Adrenal gland (tissue), 19 donors: ENCODE measurements at places on chromosomes 4 and X.

DNA sequence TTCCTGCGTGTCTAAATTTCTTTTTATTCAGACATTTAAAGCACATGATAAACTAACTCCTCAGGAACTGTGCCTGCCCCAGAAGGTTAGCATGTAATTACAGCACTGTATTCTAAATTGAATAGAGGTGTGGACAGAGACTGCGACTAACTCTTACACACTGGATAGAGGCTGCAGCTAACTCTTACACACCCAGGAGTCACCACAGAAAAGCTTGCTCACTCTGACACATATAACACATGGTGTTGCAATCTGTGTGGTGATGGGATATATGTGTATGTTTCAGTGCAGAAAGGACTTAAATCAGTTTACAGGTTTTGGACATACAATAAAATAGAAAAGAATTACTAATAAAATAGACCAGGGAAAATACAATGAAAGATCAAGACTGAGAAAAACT is 41.5 kb downstream of the SMAD1 start:
- no peak for DNase-seq

DNA sequence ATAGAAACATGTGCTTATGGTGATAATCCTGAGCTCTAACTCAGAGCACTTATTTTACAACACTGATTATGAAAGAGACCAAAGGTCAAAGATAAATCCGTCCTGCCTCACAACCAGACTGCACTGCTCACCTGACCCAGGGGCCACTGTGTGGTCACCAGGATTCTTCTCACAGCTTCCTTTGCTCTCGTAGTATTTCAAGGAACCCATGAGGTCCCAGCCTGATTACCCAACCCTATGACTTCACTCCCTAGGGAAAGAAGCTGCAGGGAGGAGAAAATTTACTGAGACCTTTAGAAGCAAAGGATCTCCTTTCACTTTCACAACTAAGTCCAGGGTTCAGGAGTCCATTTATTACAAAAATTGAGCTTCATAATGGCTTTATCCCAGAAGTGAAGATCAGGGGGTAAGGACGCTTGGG is 9.6 kb downstream of the SLC25A5 start:
- DNase-seq = peak; percentile 46

DNA sequence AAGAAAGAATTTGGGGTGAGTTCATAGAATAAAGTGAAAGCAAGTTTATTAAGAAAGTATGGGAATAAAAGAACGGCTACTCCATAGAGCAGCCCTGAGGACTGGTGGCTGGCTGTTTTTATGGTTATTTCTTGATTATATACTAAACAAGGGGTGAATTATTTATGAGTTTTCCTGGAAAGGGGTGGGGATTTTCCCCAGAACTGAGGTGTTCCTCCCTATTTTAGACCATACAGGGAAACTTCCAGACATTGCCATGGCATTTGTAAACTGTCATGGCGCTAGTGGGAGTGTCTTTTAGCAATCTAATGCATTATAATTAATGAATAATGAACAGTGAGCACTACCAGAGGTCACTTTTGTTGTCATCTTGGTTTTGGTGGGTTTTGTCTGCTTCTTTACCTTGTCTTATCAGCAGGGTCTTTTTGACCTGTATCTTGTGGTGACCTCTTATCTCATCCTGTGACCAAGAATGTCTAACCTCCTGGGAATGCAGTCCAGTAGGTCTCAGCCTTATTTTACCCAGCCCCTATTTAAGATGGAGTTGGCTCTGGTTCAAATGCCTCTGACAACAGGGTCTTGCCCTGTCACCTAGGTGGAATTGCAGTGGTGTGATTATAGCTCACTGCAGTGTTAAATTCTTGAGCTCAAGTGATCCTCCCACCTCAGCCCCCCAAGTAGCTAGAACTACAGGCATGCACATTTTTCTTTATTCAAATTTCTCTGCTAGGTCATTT is 27.1 kb downstream of the RAPGEF2 start:
- DNase-seq = no peak

DNA sequence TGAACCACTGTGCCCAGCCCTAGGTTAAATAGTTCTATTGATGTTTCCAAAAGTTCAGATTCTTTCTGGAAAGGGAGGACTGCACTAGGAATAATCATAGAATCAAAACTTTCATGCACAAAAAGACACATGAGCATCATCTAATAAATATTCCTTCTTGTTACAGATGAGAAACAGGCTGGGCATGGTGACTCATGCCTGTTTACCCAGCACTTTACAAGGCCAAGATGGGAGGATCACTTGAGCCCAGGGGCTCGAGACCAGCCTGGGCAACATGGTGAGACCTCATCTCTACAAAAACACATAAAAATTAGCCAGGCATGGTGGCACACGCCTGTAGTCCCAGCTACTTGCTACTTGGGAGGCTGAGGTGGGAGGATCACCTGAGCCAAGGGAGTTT is 27.7 kb downstream of the LARP7 start:
- no peak for DNase-seq

- DNase-seq = no peak
Measured at GRCh38 chr4:100070868-100071267, 119.4 kb downstream of the DDIT4L start.

DNA sequence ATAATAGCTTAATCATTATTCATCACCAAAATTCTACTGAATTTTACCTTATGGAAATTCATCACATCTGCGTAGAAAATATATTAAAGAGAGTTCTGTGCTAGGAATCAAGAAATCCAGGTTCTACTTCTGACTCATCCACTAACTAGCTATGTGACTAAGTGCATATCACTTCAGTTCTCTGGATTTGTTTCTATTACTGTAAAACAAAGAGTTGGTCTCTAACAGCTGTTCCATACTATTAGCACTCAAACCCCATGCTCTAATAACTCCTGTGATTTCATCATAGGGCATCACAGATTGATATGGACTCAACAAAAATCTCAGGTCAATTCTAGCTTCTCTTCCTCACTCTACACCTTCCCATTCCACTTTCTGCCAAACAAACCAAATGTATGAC is 572.0 kb downstream of the INPP4B start:
- DNase-seq = no peak

GRCh38 chr4:15244354-15244753 is 183.5 kb upstream of the C1QTNF7 start:
- no peak for DNase-seq

DNA sequence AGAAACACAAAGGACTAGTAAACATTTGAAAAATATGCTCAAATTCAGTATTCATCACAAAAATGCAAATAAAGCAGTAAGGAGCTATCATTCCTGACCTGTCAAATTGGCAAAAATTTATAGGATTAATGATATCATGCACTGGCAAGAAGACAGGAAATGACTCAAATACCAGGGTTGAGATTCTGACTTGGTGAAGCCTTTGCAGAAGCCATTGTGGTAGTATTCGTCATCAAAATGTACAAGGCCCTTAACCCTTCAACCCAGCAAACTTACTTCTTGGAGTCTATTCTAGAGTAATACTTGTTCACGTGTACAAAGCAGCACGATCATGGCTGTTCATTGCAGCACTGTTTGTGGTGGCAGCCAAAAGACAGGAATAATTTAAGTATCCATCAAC is 132.4 kb downstream of the ENOX2 start:
- DNase-seq = no peak

DNA sequence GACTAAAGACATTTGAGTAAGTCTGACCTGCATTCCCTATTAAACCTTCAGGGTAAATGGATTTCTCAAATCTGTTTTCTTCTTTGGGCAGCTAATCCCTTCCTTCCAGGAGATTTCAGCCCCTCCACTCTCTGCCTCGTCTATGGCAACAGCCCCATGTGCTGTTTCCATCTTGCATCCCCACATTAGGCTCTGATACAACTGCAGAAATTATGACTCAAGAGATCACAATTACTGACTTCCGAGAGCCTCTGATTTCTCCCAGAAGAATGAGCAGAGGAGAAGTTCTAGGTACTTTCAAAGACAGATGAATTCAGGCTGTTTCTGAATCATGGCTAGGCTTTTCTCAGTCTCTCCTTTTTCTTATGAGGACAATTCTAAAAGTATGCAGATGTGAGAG is 38.7 kb downstream of the RAI2 start:
- no peak for DNase-seq

DNA sequence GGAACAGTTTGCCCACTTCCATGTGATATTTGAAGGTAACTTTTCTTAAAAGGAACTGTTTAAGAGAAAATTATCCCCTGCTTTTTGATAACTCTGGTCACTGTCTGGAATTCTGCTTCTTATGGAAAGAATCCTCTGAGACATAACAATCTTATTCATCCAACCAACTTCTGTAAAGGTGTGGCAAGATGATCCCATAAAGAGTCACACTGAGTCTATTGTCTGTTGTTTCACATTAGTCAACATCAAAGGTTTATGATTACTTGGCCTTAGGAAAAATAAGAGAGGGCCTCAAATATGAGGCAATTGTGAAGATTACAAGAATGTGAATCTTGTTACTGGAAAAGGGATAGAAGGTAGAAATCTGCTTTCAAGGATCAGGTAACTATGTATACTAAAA is 88.0 kb upstream of the MAGEB18 start:
- no peak for DNase-seq

- DNase-seq = no peak
Measured at GRCh38 chr4:26978387-26979053, 117.9 kb downstream of the STIM2 start.

DNA sequence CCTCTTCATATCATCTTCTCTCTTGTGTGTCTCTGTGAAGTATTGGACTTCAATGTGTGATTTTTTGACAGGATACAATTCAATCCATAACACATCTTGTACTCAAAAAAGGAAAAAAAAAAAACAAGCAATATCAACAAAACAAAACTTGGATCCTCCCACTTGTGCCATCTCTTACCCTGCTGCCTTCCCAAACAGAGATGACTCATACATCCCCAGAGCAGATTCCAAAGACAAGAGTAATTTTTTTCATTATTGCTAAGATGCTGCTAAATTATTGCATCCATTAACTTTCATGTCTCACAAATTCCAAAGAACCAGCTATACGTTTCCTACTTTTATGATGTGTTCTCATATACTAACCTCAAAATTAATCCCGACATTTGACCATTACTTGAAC is 479.2 kb downstream of the GBA3 start:
- no peak for DNase-seq

GRCh38 chr4:24923550-24923949 is 10.7 kb upstream of the CCDC149 start:
- no peak for DNase-seq
